Activated T-cell treated with anti-CD3 and anti-CD28 coated beads, Interleukin-2, amount 50 U/mL, for 4 hours (primary cell): ENCODE measurements at places on chromosomes 1 and 21. TPM values are rescaled to one million over a fixed set of nuclear protein-coding genes. Genes with fewer than 3 reads are reported as not detected.

MEX3A gene
- total RNA-seq, result 0.57 TPM

DNA sequence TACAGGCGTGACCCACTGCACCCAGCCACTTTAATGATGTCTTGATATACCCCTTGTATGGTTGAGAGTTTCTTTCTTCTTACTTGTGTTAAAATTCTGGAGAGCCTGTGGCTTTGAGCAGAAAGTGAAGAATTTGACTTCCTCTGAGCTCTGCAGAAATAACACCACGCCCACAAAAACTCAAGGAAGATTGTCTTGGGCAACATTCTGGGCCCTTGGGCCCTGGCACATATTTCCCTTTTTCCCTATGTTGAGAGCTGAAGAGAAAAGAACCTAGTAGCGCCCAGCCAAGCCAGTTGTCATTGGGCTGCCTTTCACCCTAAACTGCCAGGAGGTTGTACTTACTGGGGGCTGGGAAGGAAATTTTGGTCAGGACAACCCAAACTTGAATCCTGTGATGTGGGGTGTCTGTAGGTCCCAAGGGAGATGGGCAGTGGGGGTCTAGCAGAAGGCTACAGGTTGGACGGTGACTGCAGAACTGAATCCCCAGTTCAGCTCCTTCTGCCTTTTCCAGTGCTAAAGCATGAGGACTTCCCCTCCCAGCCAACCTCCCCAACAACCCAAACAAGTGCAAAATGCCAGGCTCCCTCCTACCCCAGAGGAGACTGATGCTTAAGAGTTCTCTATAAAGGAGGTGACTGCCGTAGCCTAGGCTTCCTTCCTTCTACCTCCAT is 11.7 kb upstream of the SNAPIN start:
- DNase-seq, result no peak

GRCh38 chr21:40595806-40596205 is 251.2 kb downstream of the DSCAM start:
- no peak for DNase-seq

GRCh38 chr1:56617141-56617540 is 28.0 kb upstream of the PRKAA2 start:
- no peak for DNase-seq
